ENCODE measurements at places on chromosomes 7 and 10.

DNA sequence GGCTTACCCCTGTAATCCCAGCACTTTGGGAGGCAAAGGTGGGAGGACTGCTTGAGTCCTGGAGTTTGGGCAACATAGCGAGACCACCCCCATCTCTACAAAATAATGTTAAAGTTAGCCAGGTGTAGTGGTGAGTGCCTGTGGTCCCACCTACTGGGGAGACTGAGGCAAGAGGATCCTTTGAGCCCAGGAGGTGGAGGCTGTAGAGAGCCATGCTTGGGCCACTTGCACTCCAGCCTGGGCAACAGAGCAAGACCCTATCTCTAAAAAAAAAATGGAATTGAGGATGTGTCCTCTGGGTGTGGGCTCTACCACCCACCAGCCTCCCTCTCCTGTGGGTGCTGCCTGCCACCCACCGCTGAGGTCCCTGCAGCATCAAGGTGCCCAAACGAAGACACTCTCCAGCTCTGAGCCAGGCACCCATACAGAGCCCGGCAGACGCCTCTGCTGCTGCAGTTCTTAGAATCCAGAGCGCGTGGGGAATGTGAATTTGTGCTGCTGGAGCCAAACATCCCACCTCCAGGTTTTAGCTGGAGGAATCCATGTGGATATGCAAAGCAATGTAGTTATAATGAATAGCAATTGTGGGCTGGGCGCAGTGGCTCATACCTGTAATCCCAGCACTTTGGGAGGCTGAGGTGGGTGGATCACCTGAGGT, 176.0 kb upstream of the TNRC18 start:
- no peak for DNase-seq

DNA sequence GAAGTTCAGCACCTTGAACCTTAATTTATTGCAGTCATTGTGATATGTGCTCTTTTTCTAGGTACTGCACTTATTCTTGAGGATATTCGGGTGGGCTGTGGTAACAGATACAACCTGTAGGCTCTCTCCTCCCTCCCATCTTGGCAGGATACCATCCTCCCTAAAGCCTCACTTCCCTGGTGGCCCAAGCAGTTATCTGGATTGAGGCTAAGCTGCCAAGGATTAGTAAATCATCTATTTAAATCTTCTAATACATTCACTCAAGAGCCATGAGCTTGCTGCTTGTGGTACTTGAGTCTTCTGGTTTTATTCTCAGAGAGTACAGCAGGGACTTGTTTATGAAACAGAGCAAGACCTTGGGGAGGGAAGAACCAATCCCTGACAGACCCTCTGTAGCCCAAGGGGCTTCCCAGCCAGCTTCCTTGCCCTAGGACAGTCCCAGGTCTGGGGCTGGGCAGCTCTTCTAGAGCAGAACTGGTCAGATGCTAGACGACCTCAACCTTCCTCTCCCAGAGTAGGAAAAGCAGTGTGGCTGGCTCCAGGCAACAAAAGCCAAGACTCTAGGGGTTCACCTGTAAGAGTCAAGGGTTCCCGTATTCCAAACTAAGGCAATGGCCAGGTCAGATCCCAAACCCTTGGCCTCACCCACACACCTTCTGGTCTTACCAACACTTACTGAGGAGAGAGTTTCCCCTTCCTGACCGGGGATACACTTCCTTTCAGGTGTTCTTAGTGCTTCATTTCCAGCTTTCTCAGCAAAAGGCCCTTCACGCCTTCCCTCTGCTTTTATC, 21.3 kb downstream of the WNT8B start:
- no peak for DNase-seq

DNA sequence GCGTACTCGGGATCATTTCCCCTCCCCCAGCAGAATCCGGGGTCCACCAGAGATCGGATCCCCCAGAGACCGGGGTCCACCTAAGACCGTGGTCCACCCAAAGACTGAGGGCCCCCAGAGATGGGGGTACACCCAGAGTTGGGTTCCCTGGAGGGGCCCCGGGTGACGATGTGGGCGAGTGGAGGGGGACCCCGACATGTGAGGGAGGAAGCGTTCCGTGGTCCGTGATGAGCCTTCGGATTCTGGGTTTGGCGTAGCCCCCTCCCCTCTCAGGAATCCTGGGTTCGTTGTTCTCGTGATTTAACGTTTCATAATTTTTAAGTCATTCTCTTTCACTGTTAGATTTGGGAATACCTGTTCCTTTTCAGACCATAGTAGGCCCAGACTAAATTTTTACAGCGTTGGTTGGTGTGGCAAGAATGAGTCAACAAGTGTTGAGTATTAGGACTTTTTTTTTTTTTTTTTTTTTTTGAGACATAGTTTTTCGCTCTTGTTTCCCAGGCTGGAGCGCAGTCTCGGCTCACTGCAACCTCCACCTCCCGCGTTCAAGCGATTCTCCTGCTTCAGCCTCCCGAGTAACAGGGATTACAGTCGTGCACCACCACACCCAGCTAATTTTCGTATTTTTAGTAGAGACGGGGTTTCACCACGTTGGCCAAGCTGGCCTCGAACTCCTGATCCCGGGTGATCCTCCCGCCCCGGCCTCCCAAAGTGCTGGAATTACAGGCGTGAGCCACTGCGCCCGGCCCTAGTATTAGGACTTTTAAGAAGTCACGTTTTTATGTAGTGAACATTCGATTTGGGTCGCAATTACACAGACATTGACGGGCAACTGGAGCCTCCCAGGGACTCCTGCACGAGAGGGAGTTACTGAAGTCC, 672 bp downstream of the GTPBP4 start:
- DNase-seq, result no peak

DNA sequence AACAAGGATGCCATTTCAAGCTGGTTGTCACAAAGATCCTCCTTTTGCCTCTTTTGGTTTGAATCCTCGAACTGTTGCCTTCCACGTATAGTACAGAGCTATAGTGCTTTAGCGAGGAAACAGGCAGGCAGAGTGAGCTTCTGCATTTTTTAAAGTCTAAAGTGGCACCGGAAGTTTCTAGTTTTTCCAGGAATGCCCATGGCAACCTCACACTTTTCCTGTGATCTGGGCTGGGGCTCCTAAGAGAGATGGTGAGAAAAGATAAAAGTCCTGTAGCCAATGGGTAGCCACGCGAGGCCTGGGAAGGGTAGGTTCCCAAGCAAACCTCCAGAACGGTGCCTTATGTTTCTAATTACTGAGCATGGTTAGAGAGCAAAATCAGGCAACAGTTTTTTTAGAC, 76.7 kb downstream of the CALD1 start:
- no peak for DNase-seq

GRCh38 chr10:113907166-113907565, 52.7 kb downstream of the NHLRC2 start:
- no peak for DNase-seq

DNA sequence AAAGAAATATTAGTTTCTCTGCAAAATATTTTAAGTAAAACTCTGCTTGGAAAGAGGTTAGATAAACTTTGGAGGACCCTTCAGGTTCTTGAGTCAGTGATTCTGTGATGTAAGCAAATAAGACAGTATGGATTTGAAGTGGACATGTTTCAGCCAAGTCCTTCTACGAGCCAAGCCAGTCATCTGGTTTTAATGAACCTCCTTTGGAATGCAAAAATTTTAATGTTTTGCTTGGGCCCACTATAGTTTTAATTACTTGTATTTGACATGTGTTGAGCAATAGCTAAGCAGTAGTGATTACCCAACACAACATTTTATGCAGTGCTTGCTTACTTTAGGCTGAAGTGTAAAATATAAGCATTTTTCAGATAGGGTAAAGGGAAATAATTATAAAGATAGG, 296.3 kb upstream of the SEMA3D start:
- DNase-seq, result no peak

GRCh38 chr7:42236266-42236975, 588 bp downstream of the GLI3 start:
- DNase-seq, result no peak

GRCh38 chr7:84102213-84102612, 92.4 kb downstream of the SEMA3A start:
- DNase-seq, result no peak

- DNase-seq, result no peak
Measured at GRCh38 chr7:46206476-46207060, 285.5 kb upstream of the IGFBP3 start.

DNA sequence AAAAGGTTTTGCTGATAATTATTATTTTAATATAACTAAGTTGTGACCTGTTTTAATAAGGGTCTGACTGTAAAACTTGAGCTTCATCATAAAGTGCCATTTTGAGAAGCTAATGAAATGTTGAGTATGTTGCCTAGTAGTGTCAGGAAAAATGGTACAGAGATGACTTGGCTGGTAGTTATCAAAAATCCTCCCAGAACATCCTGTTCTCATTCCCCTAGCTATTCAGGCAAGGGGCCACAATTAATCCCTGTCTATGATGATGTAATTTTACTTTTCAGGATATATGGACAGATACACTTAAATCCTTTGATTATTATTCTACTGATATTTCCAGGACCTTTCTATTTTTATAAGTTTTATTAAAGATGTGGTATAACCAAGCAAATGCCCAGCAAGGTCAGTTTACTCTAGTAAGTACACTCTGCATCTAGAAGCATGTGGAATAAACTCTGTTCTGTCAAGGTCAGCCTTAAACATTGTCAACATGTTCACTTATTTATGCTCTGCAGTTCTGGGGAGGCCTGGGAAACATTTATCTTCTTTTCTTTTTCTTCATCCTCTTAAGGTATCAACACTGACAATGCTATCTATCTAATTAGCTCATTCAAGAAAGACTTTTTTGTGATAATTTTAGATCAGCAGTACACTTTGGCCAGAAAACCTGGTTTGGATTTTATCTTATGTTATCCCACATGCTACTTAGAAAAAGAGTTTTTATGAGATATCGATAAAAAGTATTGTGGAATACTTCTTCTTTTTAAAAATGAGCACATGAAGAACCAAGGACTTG, 32.1 kb downstream of the BTRC start:
- no peak for DNase-seq

DNA sequence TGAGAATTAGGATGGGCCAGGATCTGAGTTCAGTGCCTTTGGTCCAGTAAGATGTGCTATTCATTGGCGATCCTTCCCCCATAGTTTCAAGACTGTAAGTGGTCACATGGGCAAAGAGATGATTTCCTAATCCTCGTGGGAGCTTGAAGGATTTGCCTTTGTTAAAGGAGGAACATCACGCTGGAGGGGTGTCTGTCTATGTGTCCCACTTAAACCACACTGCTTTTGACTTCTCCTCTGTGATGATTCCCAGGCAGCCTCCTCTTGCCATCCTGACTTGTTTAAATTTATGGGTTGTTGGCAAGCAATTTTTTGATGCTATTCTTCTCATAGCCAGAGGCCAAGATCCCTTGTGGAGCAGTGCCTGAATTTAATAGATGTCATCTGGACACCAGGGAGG, 154.0 kb downstream of the TCF7L2 start:
- no peak for DNase-seq

DNA sequence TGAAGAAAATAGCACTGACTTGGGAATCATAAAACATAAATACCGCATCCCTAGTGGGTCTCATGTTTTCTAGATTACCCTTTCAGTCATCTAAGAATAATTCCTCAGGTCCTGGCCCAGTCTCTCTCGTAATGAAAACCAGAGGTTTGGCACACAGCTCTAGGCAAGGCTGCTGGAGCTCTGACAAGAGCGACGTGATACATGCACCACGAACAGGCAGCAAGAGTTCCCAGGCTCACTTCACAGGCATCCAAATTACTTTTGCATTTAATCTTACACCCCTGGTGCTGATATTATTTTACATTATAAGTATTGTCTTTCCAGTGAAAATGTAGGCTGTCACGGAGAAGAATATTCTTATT, 105.2 kb downstream of the THSD7A start:
- no peak for DNase-seq

DNA sequence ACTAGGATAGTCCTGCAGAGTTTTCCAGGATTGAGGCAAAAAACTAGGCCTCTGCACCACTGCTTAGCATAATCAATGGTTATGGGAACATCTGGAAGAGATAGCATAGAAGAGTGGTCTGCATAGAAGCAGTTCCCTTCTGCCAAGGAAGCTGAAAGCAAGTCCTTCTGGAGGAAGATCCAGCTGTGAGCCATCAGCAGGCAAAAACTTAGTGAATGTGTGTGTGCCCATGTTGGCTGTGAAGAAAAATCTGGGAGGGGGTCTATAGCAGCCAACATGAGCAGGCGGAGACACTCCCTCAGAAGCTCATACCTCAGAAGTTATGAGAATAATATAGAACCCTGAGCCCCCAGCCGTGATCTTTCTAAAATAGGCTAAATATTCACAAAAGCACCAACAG, 228.1 kb upstream of the STEAP1 start:
- DNase-seq, result no peak

DNA sequence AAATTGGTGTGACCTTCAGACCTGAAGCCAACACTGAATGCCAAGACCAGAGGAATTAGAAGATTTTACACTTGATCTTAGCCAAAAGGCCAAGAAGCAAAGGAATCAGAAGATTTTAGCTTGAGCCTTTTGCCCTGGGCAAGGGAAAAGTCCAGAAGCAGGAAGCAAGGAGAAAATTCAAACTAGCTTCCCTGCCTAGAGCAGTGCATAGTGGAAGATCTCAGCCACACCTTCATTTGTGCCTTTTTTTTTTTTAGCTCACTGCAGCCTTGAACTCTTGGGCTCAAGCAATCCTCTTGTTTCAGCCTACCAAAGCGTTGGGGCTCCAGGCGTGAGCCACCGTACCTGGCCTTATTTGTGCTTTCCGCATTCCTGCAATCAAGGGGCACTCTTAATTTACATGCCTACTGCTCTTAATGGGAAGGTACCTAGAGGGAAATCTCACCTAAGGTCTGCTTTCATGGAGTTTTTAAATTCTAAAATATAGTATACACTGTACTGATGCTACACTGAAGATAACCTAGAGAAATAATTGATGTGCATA, 8.3 kb upstream of the PIP4K2A start:
- DNase-seq, result no peak

GRCh38 chr7:107172276-107173032, 3.7 kb downstream of the HBP1 start:
- no peak for DNase-seq
